ENCODE measurements at places on chromosomes 11 and 22.

DNA sequence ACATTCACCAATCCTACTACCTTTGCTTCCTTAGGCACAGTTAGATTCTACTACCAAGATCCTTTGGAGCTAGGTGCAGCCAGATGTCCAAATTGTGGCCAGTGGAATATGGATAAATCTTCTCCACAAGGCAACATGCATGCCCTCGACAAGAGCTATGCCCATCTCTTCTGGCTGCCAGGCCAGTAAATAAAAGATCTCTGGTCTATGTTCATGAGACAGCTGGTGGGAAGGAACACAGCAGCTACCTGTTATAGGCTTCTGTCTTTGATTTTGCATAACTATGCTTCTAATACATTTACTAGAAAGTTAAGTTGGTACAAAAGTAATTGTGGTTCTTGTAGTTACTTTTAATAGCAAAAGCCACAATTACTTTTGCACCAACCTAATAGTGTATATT lies 182.7 kb downstream of the DLG2 start:
- no peak for DNase-seq

DNA sequence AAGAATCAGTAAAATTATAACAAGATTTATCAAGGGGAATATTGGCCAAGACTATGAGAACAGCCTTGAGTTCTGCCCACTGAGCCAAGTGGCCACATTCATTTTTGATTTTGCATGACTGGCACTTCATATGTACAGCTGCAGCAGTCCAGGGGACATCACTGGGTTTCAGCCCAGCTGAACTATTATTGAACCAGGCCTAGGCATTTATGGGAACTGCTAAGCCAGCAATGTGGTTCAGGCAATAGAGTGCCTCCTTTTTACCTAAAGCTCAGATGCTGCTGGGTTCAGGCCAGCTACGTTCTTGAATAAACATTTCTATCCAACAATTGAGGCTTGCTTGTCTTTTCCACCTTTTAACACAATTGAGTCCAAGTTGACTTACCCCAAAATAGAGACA lies 196.9 kb downstream of the MSANTD4 start:
- no peak for DNase-seq

DNA sequence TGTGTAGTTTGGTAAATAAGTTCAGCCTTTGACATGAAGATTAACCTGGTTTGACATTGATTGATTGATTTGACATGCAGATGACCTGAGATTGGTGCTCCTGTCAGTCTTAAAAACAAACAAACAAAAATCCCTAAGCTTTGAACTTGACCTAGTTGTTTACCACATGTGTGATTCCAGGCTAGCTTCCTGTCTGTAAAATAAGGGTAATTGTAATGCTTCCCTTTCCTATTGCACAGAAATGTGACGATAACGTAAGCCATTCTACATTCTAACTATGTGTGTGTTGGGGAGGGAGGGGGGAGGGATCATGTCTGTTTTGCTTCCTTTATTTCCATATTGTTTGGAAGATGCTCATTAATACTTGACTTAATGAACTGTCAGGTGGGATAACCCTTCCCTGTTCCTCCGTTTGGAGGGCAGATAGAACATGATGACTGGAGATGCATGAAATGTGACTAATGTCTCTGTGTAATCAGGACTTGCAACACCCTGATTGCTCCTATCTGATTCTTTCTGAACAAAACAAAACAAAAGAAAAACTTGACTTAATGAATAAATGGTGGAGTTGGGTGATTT lies 106.1 kb upstream of the CLMP start:
- peak; percentile 10 for DNase-seq

- DNase-seq, result no peak
Observed at GRCh38 chr11:124892750-124893454, 4.8 kb downstream of the ROBO4 start.

GRCh38 chr22:38628444-38628843 lies 27.7 kb downstream of the FAM227A start:
- DNase-seq, result no peak

GRCh38 chr11:103586756-103587155 lies 449.7 kb upstream of the DDI1 start:
- no peak for DNase-seq

- DNase-seq, result peak; percentile 40
Observed at GRCh38 chr22:42080287-42080686, 787 bp downstream of the SMDT1 start.

DNA sequence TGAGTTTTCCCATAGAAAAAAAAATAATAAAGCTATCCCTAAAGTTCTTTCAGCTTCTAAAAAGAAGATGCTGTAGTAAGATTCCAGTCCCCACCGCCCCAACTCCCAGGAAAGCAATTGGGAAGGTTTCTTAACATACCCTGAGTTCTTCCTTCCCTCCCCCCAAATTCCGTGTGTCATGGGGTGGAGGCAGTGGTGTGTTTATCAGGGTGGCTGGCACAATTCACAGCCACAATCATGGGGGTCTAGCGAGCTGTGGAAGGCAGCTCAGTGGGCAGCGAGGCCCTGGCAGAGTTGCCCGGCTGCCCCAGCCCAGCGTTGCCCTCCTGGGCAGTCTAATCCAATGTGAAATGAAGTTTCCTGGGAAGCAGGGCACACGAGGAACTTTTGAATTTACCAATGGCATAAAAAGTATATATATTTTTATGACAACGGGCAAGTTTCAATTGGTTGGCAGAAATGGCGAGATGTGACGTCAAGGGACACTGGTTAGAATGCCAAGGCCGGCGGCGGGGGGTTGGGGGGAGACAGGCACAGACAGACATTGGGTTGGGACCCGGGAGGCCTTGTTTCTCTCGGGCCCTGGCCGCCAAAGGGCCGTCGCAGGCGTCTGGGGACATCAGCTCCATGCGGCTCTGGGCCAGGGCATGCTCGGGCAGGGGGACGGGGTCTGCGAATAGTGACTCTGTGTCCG lies 80.7 kb upstream of the PPARA start:
- peak; percentile 61 for DNase-seq

- DNase-seq, result peak; percentile 28
Observed at GRCh38 chr22:47213571-47214230, 451.3 kb downstream of the TBC1D22A start.

DNA sequence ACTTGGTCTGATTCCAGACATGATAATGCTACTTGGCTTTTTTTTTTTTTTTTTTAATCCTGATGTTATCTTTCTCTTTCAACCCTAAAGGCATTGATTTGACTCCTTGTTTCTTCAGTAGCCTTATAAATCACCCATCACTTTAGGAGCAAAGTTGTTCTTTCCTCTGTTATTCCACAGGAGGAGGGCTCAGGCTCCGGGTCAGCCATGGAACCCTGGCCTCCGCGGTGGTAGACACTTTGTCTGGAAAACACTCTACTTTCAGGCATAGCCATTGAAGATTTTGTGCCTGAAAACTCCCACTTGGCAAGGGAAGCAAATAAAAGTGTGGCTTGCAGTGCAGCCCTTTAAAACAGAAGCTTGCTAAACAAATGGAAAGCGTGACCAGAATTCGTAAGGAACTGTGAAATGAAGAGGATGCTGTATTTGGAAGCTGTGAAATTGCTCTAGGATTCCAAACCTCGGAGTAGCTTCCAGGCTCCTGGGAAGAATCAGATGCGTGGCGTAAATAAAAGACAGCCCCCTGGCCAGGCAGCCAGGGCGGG lies 44.9 kb downstream of the ARHGAP8 start:
- DNase-seq, result no peak

GRCh38 chr11:1916132-1916985 lies 3.1 kb upstream of the TNNT3 start:
- no peak for DNase-seq

GRCh38 chr11:73359930-73360742 lies 16.1 kb upstream of the RELT start:
- DNase-seq, result no peak

GRCh38 chr22:35102663-35103062 lies 36.7 kb downstream of the ISX start:
- no peak for DNase-seq

DNA sequence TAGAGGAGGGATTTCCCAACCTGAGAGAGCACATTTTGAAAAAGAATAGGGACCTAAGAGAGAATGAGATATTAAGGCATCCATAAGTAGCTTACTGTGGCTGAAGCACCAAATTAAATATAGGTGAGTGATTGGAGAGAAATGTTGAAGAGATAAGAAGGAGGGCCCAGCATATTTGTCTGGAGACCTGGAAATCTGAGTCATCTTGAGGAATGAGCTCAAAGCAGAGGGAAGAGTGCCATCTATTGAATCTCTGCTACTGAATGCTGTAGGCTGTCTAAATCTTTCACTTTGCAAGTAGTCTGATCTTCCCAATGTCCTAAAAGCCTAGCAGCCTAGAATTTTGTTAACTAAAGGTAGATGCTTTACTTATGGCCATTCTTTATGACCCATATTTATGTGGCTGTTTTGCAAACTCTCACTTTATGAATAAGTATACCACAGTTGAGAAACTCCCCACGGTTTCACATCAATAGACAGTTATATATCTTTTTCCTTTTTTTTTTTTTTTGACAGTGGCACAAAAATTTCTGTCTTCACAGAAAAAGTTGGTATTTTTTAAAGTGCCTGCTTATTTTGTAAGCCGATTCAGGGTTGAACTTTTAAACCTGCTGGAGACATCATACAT lies 2093.5 kb downstream of the LRRC4C start:
- DNase-seq, result no peak

GRCh38 chr11:64611869-64612646 lies 21.0 kb downstream of the SLC22A12 start:
- DNase-seq, result no peak

GRCh38 chr22:17357688-17358087 lies 11.6 kb upstream of the CECR2 start:
- DNase-seq, result no peak

DNA sequence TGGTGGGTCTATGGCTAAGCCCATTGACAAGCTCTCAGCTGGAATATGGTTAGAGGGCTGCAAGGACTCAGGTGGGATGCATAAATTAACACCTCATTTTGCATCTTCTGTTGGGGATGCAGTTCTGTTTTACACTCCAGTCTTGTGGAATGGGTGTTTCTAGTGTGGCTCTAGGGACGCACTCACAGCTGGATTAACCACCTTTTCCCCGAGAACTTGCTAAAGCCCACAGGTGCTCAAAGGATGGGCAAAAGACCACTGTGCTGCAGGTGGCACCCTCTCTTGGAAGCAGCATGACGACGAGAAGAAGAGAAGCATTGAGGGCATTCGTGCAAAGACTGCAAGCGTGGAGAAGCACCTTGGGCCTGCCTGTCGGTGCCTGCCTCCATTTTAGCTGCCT lies 6.9 kb downstream of the BARX2 start:
- DNase-seq, result no peak

DNA sequence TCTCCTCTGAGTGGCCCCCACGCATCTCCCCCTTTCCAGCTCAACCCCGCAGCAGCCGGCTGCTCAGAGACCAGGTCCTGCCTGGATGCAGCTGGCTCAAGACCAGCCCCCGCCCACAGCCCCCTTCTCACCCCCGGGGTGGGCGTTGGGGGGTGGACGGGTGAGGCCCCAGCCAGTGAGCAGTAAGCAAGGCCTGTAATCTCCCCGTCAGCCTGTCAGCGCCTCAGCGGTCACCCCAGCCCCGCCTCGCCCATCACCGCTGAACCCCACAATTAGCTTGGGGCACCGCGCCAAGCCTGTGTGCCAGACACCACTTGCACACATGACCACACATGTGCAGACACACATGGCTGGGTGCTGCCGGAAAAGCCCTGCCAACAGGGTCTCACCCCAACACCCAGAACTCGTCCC lies 5.9 kb downstream of the PLXNB2 start:
- no peak for DNase-seq

- no peak for DNase-seq
Observed at GRCh38 chr11:71343828-71344400, 91.5 kb upstream of the SHANK2 start.

DNA sequence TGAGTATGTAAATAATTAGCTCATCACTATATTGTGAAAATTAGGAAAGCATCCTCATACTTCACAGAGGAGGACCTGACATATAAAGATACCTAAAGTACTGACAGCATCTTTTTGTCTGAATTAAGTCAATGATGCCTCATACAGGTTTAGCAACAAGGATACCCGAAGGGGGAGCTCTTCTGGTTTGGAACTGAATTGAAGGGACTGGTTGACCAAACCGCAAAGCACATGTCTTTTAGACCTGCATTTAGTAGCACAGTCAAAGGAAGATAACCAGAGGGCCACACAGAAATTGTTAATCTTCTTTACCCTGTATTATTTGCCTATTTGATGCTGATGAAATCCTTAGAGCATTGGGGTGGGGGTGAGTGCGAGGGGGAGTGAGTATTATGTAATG lies 12.9 kb upstream of the WT1 start:
- no peak for DNase-seq

GRCh38 chr11:93663021-93663420 lies 1.5 kb downstream of the CEP295 start:
- DNase-seq, result no peak

GRCh38 chr11:56543739-56544138 lies 682 bp upstream of the OR5M11 start:
- DNase-seq, result no peak

DNA sequence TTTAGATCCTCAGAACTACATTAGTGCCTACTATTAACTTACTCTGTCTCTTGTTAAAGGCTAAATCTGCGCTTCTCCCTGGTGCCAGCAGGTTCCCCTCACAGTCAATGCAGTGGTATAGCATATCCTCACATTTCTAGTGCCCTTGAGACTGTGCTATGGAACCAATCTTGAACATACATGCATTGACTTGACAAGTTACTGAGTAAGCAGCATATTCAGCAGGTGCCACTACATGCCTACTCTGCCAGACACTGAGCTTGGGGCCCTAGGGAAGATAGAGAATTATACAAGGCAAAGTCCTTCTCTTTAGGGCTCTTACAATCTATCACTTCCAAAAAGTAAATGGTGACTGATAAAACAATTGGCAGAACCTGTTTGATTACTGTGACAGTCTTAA lies 3.2 kb downstream of the FUT4 start:
- DNase-seq, result no peak

- no peak for DNase-seq
Observed at GRCh38 chr22:36419912-36420882, 32.4 kb upstream of the MYH9 start.

GRCh38 chr11:116533186-116533825 lies 239.5 kb downstream of the BUD13 start:
- DNase-seq, result no peak

GRCh38 chr11:15288863-15289262 lies 174.1 kb downstream of the INSC start:
- no peak for DNase-seq

DNA sequence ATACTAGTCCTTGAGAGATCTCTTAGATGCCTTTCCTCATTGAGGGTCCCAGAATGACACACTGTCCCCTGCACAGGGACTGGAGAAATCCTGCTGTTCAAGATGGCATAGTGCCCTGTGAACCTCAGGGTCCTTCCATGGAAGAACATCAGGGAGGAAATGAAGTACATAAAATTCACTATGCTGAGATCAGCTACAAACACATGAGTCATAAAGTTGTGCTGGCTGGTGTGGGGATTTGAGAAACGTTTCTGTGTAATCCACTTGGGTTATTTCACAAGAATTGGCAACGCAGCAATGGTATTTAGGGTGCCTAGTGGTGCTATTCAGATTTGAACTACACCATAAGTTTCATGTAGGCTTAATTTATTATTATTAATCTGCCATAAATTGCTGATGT lies 174.4 kb downstream of the MAML2 start:
- DNase-seq, result no peak

DNA sequence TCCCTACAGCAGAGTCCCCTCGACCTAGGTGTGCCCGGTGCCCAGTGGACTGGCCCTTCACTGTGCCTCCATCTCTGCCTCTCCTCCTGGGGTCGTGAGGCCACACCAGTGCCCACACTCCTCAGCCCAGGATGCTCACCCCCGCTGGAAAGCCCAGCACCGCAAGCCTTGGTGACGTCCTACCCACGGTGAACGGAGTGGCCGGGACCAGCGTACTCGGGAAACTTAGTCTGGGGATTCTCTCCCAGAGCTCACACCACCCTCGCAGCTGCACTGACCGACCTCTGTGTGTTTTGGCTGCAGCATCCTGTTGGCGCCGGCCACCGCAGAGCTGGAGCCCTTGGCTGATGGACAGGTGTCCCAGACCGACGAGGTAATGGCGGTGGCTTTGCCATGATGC lies 35.5 kb upstream of the KRTAP5-7 start:
- no peak for DNase-seq

All from CD4-positive, alpha-beta T cell treated with Interleukin-10 for 1 hour (primary cell).